Pulmonary artery endothelial cell (primary cell): ENCODE measurements at places on chromosomes 12 and 14. TPM values are rescaled to one million over a fixed set of nuclear protein-coding genes. Genes with fewer than 3 reads are reported as not detected.

The RIMBP2 gene
- total RNA-seq: not detected in 2 replicates

GRCh38 chr14:72722201-72722785 lies 171.6 kb downstream of the DPF3 start:
- DNase-seq: no peak

GRCh38 chr12:1250641-1251040 lies 259.6 kb downstream of the ERC1 start:
- no peak for DNase-seq

DNA sequence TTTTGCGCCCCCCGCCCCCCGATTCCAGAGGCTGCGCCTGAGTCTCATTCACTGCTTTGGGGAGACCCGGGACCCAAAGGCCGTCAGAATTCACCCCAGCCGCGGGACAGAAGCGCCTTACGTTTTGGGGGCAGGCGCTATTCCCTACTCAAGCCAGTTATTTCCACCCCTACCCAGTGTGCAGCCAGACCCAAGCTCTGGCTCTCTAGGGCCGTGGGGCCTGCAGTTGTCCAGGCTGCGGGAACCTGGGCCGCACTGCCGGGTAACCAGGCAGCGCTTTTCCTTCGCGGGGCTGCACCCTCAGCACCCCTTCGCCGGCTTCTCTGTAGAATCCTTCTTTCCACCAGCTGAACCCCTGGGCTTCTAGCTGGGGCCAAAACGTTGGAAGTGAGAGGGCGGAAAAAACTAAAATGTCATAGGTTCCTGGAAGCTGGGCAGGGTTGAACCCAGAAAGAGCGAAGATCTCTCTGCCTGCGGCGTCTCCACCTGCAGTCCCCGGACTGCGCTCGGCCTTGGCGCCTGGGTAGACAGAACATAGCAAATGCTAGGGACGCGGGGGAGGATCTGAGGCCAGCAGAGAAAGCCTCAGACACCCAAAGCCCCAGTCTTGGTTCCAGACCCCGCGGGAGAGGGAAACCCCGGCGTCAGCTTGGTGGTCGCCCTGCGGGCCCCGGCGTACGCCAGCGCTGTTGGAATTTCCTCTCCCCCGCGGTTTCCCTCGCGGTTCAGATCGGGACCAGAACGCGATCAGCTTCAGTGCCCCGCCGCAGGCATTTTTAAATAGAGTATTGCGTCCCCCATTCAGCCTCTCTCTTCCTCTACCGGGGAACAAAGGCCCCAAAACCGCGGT lies 18.3 kb downstream of the TBX3 start:
- DNase-seq: no peak

The SPTB gene
- under 0.01 TPM in 1 of 2 replicates, not detected in the other for total RNA-seq

DNA sequence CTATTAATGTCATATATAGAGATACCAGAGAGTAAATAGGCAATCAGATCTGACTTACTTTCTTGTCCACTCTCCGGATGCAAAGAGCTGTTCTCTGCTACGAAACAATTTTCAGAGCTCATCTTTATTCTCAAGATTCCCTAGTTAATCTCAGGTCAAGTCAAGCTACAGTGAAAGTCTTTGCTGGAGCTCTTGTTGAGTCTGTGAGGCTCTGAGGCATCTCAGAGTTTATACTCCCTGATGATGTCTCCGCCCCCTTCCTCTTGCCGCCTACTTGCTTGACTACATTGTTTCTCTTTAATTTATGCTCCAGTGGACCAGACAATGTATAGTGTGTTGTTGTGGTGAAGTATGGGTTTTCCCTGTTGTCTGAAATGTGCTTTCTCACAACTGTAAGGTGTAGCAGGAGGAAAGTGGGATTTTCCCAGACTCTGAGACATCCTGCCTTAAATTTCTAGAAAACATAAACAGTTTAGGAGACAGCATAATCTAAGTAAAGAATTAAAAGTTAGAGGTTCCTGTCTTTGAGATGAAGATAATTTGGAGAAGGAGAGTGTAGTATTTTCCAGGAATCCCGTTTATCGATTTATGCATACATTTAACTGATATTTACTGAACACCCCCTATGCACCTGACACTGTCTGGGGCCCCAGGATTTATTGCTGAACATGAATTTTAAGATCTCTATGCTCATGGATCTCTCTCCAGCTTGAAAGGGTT lies at the start of gene CD69:
Gene CD69, minus strand, starts transcription at position 203 of the 720 bp plus-strand sequence. Its CDS starts 81 bp downstream, at position 122.
- DNase-seq: no peak

- no peak for DNase-seq
Observed at GRCh38 chr12:87140262-87140661, 884.1 kb upstream of the MGAT4C start.

GRCh38 chr12:113427882-113428281 lies 5.7 kb downstream of the SDSL start:
- DNase-seq: no peak

DNA sequence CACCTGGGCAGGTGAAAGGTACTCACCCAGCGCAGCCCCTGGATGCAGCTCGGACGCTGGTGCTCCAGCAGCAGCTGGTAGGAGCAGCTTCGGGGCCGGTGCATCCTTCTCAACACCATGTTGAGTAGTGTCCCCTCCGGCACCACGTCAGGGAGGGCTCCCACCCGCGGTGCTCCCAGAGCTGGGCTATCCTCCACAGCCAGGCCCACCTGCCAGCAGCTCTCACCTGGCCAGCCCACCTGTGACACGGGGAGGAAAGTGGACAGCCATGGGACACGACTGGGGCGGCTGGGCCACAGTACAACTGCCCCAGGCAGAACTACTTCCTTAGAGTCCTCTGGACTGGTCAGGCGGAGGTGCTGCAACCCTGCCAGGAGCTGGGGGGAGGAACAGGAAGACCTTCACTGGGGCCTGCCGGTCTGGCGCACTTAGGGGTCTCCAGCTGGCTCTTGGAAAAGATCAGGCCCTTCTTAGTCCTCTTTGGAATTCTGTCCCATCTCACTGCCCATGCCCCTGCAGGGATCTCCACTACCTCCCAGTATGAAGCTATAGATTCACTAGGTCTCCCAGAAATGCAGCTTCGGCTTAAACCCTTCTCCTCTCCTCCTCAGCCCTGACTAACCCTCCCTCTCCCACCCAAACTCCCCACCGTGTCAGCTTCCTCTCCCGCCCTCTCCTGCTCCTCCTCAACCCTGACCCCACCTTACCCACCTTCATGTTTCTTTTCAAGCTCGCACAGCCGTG lies 668 bp downstream of the RAPGEF3 start:
- DNase-seq: no peak

DNA sequence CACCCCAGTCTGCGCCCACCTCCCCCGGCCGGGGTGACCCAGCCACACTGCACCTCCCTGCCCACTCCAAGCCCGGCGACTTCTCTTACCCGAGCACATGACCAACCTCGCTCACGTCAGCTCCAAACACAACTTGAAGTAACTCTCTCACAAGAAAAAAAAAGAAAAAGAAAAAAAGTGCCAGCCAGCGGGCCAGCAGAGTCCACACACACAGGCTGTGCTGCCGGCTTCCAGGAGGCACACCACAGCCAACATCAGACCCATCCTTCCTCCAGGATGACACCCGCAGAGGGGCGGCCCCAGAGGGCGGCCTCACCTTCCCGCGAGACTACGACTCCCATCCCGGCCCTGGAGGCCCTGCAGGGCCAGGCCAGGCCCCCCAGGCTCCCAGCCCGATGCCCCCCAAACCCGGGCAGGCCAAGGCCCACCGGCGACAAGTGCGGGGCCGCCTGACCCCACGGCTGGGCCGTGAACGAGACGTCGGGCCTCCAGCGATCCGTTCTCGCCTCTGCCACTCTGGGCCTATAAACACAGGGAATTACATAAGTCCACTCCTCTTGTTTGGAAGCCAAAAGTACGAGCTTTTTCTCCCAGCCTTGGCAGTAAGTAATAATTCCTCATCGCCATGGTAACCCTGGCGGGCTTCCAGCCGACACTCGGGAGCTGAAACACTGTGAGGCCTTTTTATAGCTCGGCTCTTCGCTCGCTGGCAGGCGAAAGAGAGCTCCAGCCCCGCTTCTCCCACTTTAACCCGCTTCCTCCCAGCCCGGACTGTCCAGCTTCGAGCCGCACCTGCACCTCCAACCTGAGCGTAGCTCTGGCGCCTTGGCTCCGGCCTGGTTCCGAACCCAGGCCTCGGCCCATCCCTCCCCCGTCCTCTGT lies 49.1 kb downstream of the NCOR2 start:
- peak; percentile 97 for DNase-seq

DNA sequence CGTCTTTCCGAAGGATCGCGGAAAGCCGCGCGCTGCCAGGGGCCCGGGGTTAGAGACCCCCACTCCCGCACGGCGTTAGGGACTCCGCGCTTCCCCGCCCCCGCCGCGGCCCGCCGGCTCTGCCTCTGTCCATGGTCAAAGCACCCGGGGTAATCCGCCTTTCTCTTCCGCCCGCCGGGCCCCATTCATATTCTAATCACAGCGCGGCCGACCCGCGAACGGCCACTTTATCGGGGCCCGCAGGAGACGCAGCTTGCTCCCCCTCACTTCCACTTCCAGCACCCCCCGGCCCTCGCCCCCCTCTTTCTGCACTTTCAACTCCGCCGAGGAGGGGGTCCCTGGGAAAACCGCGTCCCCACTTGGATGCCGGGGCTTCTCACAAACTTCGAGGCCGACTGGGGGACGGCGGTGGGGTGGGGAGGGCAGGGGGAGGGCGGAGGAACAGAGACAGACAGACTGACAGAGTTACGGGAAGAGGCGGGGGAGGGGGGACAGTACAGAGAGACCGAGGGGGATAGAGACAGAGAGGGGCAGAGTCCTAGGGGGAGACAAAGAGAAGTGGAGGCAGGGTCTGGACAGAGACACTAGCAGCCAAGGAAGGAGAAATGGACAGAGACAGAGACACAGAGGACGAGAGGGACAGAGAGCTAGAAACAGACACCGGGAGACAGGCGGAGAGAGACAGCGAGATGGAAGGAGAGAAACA lies 1.1 kb upstream of the RFX4 start:
- DNase-seq: no peak
